ENCODE measurements at places on chromosomes 4 and X.
A peak's percentile ranks its signal among the peaks of the same experiment; 100 is the strongest.

GRCh38 chr4:181307824-181308223 lies 935.4 kb upstream of the TENM3 start:
- no peak for DNase-seq

- DNase-seq, result no peak
These were observed 5.3 kb upstream of the TRMT2B start for GRCh38 chrX:101057093-101057714.

- no peak for DNase-seq
These were observed 288.1 kb downstream of the SH3BGRL start for GRCh38 chrX:81489987-81490386.

DNA sequence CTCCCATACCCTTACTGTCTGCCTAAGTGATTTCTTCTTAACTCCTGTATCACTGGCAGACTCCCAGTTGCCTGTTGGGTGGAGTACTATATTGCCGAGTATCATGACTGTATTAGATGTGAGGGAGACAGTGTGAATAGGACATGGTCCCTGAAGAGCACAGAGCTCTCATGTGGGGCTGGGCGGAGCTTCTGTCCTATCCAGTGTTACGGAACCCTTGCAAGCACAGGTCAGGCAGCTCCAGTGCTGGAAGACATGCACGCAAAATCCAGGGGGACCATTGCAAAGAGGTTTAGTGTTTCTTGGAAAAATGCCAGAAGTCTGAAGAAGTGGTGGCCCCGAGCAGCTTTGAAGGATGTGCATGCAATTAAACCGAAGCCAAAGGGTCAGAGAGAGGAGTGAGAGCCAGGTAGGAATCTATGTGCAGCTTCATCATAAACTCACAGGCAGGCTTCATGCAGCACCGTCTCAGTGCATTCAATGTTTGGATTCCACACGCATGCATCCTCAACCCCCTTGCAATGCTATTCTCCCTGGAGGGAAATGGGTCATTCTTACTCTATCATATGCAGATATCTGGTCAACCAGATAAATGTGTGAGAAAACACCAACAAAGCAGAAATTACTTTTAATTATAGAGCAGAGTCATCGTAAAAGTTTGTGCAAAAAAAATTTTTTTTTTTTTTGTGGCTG lies 49.7 kb upstream of the DHRSX start:
- DNase-seq, result no peak

DNA sequence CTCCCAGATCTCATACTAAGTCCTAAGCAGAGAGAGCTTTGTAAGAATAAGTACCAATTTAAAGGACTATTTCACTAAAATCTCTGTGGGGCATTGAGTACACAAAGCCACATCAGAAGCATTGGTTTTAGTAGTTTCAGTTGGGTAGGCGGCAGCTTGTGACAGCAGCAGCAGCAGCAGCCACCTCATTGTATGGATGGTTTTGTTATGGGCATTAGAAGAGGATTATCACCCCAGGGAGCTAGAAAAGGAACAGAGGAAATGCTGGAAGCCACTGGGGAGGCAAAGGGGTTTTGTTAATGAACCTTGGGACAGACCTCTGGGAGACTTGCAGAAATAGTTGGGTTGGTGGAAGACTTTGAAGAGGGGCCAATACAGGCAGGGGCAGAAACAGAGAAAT lies 93.9 kb upstream of the FRMPD3 start:
- DNase-seq, result no peak

DNA sequence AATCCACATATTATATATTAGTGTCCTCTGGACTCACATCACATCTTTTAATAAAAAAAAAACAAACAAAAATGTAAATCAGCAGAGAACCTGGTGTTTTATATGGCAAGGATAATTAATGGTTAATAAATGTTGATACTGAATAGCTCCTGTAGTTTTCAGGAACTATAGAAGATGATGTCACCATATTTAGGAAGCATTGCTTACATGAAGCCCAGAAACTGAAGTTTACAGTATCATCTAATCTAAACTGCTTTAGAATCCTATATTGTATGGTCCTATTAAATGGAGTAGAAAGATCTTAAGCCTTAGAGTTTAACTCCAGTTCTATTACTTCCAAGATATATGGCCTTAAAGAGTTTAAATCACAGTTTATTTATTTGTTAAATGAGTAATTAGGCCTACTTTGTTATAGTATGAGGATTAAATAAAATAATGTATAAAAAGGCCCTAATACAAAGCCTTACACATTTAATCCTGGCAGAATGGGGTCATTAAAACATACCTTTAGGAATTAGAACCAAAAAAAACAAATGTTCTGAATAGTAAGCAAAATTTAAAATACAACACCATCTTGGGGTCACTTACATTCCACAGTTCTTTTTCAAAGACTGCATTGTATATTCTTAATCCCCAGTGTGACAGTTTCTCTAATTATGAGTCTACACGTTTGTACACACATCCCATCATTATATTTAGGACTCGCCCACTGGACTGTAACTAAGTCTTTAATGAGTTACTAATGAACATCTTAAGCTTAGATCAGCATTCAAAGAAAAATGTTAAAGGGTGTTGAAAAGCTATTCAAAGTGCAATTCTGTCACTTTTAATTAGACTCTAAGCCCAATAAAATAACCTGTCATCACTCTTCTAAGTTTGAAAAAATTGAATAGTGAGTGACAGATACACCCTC lies 305.9 kb downstream of the ADGRL3 start:
- no peak for DNase-seq

- DNase-seq, result no peak
These were observed 262.2 kb downstream of the ARHGAP10 start for GRCh38 chr4:147994076-147994475.

- DNase-seq, result no peak
These were observed 41.0 kb downstream of the MAP7D3 start for GRCh38 chrX:136210243-136210642.

GRCh38 chr4:176534566-176534965 lies 214.8 kb downstream of the SPCS3 start:
- DNase-seq, result no peak

GRCh38 chr4:108060164-108060563 lies 70.5 kb downstream of the HADH start:
- DNase-seq, result peak; percentile 74

- DNase-seq, result no peak
These were observed 504.2 kb upstream of the IGFBP7 start for GRCh38 chr4:57614257-57614932.

DNA sequence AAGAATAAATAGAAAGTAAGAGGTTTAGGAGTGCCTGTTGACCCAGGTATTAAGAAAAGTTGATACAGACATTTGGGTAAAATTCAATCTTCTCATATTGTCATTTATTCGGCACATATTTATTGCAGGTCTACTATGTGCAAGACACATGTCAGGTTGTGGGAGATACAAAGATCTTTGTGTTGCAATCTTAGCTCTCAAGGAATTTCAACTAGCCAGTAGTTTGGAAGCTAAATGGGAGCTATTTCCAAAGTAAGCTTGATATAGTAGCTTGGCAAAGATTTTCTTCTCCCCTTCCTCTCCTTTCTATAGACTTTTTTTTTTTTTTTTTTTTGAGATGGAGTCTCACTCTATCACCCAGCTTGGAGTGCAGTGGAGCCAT lies 122.9 kb downstream of the SYNPO2 start:
- DNase-seq, result no peak

- no peak for DNase-seq
These were observed 37.1 kb downstream of the RGS12 start for GRCh38 chr4:3329887-3330286.

DNA sequence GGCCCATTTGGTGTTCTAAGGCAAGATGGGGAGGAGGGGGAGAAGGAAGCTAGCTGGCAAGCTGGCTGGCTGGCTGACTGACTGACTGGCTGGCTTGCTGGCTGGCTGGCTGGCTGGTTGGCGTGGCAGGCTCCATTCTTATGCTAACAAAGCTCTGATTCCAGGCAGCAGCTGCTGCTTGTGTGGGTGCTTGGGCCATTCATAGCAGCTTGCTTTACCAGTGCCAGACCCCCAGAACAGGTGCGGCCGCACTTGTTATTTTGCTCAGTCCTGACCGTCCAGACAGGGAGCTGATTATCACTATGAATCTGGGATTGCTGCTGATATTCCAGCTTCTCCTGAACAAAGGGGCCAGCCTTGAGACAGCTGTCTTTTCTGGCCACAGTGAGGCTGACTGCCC lies 131.2 kb upstream of the PAK3 start:
- peak; percentile 55 for DNase-seq

GRCh38 chr4:40731792-40732245 lies 17.9 kb upstream of the NSUN7 start:
- peak; percentile 52 for DNase-seq

DNA sequence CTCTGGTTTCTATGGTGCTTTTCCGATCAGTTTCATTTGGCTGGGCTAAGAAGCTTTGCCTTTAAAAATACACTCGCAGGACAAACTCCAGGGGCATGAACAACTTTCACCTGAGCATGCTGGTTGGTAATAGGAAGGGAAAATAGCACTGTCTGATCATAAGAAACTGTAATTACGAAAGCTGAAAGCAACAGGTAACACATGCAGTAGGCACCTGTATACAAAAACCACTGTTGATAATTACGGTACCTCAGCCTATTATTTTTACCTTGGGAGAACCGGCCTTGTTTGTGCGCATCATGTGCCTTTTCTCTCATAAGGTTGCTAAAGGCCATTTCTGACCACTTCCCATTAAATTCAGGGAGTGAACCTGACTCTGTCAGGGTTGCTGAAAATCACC lies 45.7 kb downstream of the RTL9 start:
- DNase-seq, result no peak

- DNase-seq, result no peak
These were observed 234.4 kb downstream of the NKX6-1 start for GRCh38 chr4:84264652-84265051.

DNA sequence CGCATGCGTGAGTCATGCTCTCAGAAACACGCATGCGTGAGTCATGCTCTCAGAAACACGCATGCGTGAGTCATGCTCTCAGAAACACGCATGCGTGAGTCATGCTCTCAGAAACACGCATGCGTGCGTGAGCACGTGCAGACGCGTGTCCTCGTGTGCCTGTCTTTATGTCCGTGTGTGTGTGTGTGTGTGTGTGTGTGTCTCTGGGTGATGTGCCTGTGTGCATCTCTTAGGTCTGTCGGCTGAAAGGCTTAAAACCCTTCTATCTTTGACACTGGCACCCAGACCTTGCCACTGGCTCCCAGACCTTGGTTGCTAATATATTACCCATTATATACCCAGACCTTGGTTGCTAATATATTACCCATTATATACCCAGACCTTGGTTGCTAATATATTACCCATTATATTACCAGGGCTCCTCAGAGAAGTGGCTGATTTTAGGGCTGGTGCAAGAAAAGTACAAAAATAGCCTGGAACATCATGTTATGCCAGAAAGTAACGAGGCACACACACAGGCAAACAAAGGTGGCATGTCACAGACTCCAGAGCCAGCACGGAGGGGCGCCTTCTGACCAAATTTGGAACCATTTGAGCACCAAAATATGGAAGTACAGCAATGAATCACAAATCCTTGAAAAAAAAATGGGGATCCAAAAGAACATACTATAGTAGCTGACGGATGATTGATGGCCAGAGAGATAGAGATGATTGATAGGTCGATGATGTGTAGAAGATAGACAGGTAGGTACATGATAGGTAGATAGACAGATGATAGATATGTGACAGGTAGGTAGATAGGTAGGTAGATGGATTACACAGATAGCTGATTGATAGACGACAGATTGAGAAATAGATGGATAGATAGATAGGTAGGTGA lies 19.2 kb upstream of the ADRA2C start:
- DNase-seq, result no peak

DNA sequence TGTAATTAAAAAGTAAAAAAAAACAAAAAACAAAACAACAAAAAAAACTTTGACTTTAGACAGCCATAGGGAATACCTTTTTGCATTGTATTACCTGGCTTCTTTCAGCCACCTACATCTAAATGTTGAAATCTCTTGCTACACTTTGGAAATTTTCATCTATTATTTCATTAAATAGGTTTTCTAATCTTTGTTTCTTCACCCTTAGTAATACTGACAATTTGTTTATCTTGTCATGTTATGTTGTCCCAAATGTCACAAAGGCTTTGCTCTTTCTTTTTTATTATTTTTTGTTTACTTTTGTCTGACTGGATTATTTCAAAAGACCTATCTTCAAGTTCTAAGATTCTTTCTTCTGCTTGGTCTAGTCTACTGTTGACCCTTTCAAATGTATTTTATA lies 7.5 kb downstream of the PF4 start:
- no peak for DNase-seq

GRCh38 chrX:101659601-101660063 lies at the start of gene ARMCX2:
Gene ARMCX2 (minus strand): TSS chrX:101659850. CDS start chrX:101657588, 2,262 bp downstream.
- peak; percentile 87 for DNase-seq

- DNase-seq, result no peak
These were observed 718.7 kb upstream of the MAGEB2 start for GRCh38 chrX:29496636-29497180.

GRCh38 chr4:113623274-113623894 lies 138.2 kb downstream of the CAMK2D start:
- DNase-seq, result no peak

GRCh38 chr4:110211007-110211769 lies 12.8 kb upstream of the ELOVL6 start:
- peak; percentile 37 for DNase-seq

- no peak for DNase-seq
These were observed 415 bp downstream of the SHISA3 start for GRCh38 chr4:42397635-42398170.

GRCh38 chr4:1967512-1968149 lies 41.1 kb downstream of the NELFA start:
- DNase-seq, result no peak

DNA sequence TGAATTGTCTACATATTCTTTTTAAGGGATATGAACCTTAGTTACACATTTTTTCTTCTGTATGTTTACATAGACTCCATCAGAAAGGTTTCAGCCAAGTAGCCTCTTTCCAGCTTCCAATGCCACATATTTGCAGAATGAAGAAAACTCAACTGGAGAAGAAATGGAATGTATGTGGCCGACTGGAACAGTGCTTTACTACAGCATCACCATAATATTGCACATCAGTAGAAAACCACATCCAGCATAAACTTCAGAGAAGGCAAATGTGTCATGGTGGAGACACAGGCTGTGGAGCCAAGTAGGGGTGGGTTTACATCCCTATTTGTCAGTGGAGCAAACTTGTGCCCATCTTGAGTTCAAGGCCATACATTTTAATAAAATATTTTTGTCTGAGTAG lies 204.8 kb upstream of the LDB2 start:
- no peak for DNase-seq

GRCh38 chr4:150890246-150890645 lies 124.8 kb downstream of the LRBA start:
- no peak for DNase-seq

DNA sequence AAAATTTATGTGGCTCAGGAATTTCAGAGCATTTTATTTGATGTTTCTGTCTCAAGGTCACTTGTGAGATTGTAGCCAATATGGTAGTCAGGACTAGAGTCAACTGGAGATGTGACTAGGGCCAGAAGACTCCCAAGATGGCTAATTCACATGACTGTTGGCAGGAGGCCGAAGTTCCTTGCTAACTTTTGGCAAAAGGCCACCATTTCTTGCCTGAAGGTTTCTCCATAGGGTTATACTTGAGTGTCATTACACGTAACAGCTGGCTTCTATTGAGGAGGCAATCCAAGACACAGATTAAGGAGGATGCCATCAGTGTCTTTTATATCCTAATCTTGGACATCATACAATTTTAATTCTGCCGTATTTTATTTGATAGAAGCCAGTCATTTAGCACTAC lies 162.3 kb upstream of the MAOA start:
- no peak for DNase-seq
